ENCODE measurements at places on chromosomes 5 and 9.

GRCh38 chr5:148020257-148020988, 43.4 kb upstream of the SPINK5 start:
- no peak for DNase-seq

DNA sequence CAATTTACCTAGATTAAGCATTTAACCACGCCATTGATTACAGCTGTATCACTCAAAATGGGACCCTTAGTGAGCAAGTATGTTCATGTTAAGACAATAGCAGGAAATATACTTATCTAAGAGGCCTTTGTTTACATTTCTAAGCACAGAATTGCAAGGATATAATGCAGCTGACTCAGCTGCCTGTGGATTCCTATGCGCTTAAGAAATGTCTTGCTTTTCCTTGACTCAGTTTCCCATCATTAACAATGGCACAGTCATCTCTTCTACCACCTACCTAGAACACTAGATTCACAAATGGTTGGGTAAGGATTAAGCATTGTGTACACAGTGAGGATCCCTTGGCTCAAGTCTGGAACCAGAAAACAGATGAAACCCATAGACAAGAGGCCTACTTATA, 163.8 kb downstream of the TSSK1B start:
- DNase-seq, result no peak

- no peak for DNase-seq
Observed at GRCh38 chr9:82153032-82153431, 164.5 kb downstream of the SPATA31D1 start.

GRCh38 chr5:40436535-40437237, 243.0 kb upstream of the PTGER4 start:
- DNase-seq, result no peak

GRCh38 chr5:154516475-154516874, 38.4 kb upstream of the HAND1 start:
- DNase-seq, result no peak

DNA sequence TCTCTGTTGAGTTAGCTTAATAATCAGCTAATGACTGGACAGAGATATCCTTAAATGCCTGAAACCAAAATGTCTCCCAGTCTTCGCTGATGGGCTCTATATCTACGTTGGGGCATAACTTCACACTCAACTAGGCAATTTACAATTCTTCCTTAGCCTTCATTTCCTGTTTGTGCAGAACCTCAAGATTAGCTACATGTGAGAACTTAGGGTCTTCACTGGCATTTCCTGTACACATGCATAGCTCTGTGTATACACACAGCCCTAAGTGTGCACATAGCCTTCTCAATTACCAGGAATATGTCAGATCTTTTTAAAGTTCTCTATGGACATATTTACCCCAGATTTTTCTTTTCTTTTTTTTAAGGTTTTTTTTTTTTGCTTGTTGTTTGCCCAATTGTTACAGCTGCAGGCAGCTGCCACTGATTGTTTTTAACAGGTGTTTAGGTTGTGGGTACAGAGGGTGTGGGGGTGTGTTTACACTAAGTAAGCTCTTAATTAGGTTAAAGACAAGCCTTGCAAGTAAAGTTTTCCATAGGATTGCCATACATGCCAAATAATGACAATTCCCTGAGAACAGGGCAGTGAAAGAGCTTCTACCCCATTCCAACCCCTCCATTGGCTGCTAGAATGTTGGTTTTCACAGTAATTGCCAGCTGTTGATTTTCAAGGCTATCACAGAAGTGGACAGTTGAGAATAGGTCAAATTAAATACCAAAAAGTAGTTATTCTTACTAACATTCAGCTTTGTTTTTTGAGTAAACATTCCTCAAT, 441.0 kb downstream of the TLE4 start:
- no peak for DNase-seq

DNA sequence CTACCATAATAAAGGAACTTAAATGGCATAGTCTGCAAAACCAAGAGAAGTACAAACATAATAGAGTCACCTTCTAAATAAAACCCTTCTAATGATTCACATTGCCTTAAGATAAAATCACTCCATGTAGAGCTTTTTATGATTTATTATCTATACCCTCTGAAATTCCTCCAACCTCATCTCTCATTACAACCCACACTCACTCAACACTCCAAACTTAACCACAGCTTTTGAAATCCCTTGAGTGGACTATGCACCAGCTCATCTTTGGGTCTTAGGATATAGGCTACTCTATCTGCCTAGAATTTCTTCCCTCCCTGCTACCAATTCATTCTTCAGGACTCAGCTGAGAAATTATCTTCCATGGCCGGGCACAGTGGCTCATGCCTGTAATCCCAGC, 122.5 kb downstream of the CETN3 start:
- DNase-seq, result no peak

GRCh38 chr9:34177593-34178435, 1.0 kb upstream of the UBAP1 start:
- DNase-seq, result no peak

GRCh38 chr5:8864053-8864452, 681.8 kb downstream of the SEMA5A start:
- DNase-seq, result no peak

- no peak for DNase-seq
Observed at GRCh38 chr5:172182291-172182690, 5.7 kb downstream of the STK10 start.

DNA sequence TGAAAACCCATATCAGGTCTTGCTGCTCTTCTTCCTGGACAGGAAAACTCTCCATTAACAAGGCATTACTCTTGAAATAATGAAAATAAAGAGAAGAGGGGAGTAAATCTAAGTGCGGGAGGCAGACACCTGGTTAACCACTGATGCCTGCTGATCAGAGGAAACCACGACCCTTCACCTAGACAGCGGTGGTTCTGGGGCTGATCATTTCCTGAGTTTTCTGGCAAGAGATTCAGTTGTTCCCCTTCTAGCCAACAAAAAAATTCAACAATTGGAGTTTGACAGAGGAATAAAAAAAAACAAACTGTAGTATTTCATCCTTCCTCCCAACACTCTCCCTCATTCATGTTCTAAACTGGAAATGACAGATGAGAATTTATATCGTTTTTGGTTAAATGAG, 3.0 kb downstream of the RLN2 start:
- no peak for DNase-seq

DNA sequence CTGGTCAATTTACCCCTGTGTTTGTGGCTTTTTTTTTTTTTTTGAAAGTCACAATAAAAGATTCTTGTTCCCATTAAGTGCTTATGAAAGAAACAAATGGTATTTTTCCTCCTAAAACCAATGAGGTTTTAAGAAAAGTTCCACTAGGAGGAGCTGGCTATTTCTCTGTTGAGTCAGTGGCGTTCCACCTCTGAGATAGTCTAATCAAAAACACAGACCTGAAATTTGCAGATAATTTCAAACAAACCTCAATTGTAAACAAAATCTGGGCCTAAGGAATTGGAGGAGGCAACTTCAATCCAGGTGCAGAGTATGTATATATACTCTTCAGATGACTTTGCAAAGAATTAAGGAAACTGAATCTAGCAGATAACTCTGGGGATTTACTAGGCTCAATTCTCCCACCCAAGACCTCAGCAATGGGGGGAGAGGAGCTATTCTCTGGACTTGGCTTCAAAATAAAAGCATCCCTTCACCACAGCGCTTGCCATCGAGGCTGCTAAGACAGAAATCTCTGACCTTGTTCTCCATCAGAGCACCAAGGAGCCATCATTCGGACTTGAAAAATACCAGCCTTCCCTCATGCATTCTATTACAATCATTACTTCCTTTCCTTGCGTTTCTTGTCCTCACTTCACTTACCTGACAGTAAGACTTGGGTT, 52.4 kb downstream of the FANCC start:
- peak; percentile 12 for DNase-seq

DNA sequence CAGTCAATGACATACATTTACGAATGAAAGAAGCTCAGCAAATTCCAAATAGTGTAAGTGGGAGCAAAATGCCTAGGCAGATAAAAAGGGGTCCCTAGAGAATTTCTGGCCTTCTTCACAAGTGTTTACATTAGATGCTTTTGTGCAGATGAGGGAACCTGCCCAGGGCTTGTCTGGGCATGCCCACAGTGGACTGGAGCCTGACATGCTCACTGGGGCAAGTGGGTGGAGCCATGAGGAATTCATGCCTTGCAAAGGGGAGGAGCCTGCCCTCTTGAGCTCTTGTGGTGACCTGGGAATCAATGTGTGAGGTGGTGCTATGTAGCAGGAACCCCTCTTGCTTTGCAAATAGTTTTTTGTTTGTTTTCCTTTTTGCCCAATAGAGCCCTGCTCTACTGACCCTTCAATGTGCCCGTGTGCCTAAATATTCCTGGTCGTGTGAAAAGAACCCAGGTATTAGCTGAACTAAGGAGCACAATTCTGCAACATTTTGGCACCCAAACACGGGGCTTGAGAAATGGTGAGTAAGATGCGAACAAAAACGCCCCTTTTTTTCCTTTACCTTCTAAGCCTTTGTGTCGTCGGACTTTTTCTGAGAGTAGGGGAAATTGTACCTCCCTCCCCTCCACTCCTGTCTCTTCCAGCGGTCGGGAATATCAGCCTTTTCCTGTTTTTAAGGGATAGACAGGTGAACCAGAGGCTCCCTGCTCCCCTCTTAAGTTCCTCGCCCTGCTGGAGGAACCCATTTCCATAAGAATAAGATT, 433.8 kb upstream of the CDH9 start:
- DNase-seq, result peak; percentile 27

Data from fibroblast of the conjunctiva (primary cell).